Activated naive CD4-positive, alpha-beta T cell treated with anti-CD3 and anti-CD28 coated beads, Interleukin-2, amount 50 U/mL, for 72 hours (primary cell): ENCODE measurements at places on chromosomes 3 and 15.
A peak's percentile ranks its signal among the peaks of the same experiment; 100 is the strongest.

- DNase-seq: no peak
Observed at GRCh38 chr3:54572197-54572895, 355.5 kb downstream of the LRTM1 start.

DNA sequence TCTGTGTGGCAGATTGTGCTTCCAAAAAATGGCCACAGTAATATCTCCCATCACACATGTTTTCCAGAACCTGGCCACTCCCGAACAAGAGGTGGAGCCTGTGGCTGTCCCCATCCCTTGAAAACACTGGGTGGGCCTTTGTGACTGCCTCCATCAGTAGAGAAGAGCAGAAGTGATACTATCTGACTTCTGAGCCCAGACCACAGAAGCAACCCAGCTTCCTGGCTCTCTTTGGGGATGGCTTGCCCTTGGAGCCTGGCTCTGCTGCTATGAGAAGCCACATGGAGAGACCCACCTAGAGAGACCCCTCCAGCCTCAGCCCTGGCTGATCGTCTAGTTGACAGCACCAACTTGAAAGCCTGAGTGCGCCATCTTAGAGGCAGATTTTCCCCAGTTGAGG is 39.8 kb upstream of the CMTM8 start:
- DNase-seq: no peak

DNA sequence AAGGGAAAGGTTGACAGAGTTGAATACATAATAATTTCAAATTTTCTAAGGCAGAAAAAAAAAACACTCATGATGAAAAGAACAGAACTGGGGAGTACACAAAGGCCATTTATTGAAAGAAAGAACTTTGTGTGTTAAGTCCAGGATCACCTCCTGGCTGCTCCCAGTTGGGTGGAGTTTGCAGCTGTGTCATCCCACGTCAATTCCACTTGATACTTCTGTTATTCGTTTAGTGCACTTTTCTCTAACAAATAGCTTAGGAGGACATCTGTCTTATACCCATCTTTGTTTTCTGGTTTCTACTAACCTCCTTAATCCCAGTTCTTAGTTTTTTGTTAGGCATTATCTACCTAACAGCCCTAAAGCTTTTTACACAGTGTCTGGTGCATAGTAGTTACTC is 44.7 kb downstream of the SGO1 start:
- no peak for DNase-seq

GRCh38 chr15:88440021-88440420 is 27.2 kb downstream of the MRPL46 start:
- no peak for DNase-seq

DNA sequence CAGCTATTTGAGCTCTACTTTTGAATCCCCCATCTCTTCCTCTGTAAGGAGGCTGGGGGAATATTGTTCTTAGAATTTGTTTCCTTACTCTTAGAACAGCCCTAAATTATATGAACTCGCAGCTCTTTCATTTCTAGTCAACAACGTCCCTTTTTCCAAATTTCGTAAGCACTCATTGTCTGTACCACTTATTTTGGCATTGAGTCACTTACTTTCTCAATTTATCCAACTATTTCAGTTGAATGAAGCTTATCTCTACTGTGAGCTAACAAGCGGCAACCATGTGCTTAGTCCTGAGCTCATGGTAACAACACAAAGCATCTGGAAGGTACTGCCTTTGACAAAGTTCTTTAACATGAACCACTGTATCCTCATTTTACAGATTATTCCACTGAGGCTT is 191.1 kb downstream of the GREM1 start:
- no peak for DNase-seq

DNA sequence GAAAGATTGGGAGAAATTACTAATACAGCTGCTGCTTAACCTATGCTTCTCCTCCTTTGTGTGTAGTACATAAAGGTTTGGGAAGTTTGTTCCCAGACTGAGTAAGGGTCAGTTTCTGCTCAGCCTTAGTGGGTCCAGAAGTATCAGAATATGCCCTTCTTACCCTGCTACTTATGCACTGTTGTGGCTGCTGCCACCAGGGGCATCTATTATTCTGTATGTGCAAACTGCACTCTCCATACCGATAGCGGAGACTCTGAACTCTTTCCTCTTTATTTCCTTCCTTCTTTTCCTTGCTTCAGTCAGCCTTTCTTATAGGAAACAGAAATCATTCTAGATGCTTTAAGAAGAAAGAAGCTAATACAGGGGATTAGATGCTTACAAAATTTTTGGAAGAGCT is 4.0 kb downstream of the NEDD4 start:
- no peak for DNase-seq

GRCh38 chr15:31905054-31905453 is 125.3 kb upstream of the CHRNA7 start:
- DNase-seq: no peak

DNA sequence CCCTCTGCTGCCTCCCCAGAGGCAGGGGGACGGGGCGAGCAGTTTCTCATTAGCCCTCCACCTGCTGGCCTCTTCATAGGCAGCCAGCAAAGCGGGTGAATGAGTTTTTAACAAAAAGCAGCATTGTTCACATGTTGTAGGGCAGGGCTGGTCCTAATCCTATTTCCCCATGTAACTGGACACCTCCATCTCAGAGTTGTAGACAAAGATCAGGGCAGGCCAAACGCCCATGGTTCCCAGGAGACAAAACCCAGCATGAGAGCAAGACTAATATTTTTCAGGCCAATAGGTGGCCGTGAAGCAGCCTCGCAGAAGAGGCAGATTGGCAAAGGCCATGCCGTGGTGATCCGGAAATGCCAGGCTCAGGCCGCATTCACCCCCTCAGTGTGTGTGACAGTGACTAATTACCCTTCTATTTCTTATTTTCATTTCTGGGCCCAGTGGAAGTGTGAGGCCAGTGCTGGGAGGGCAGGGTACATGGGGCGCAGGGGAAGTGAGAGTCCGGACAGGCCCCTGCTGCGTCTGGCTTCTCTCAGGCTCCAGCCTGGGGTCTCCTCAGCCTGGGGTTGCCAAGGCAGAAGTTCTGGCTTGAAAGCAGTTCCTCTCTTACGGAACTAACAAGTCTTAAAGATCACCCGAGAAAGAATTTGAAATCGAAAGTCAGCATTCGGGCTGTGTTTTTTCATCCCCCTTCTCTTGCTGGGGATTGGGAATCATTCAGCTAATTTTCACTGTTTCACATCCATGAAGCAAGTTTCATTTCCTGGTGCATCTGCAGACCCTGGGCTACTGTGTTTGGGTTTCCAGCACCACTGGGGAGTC is 64.8 kb downstream of the BOC start:
- DNase-seq: no peak

DNA sequence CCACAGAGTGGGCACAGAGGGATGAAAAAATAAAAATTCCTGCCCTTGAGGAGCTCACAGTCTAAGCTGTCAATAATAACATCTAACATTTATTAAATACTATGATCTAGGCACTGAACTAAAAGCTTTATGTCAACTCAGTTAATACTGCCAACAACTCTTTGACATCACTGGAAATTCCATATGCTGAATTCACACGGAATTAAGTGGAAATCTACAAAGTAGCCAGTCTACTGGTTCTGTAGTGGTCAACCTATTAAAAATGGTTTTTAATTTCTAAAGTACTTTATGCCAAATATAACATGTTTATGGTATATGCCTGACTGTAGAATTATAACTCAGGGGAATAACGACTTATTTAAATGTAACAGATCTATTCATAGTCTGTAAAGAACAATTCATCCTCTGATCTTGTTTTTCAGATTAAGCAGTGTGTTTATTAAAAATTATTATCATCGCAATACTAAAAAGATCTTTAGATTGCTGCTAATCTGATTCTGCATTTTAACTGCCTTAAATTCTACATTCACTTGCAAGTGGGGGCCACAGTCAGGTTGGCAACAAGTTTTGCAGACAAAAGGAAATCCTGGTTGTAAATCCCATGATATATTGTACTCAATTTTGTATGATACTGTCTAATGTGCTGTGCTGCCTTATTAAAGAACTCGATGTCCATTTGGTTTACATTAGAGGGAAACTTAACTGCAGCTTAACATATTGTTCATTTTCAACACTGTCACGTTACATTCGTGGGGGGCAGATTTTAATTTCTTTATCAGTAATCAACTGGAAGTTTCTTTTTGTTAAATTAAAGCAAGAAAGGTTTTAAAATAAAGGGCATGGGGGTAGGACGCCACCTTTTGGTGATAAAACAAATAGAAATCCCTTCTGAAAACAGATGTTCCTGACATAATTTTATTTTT is 2.6 kb upstream of the FOXP1 start:
- DNase-seq: no peak

DNA sequence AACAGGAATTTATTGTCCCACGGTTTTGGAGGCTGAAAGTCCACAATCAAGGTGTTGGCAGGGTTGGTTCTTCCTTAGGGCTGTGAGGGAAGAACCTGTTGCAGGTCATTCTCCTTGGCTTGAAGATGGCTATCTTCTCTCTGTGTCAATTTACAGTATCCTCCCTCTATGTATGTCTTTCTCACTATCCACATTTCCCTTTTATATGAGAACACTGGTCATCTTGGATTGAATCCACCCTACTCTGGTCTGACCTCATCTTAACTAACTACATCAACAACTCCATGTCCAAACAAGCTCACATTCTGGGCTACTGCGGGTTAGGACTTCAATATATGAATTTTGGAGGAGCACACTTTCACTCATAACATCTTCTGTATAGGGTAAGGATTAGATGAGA is 61.9 kb downstream of the CLDN1 start:
- no peak for DNase-seq

GRCh38 chr3:71433631-71434030 is 149.9 kb downstream of the FOXP1 start:
- DNase-seq: no peak

- no peak for DNase-seq
Observed at GRCh38 chr3:148054999-148055398, 642.7 kb upstream of the AGTR1 start.

GRCh38 chr3:59429198-59429597 is 379.4 kb upstream of the CFAP20DC start:
- DNase-seq: no peak

- DNase-seq: peak; percentile 47
Observed at GRCh38 chr3:161310649-161311423, 60.5 kb downstream of the SPTSSB start.

DNA sequence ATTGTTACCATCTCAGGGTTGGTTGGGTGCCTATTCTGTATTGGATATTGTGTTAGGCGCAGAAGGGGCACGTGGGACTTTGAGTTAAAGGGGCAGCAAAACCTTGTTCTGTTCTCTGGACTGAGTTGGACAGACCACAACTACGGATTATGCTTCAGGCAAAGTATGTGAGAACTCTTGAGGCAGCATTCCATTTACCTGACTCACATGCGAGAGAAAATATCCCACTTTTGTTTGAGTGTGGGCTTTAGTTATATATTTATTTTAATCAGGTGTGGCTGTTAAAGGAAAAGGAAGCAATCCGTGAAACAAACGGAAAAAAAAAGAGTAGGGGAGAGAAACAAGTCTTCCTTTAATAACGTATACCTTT is 627 bp upstream of the PLS1 start:
- DNase-seq: no peak

GRCh38 chr3:183500981-183501704 is 54.4 kb downstream of the KLHL6 start:
- DNase-seq: no peak

DNA sequence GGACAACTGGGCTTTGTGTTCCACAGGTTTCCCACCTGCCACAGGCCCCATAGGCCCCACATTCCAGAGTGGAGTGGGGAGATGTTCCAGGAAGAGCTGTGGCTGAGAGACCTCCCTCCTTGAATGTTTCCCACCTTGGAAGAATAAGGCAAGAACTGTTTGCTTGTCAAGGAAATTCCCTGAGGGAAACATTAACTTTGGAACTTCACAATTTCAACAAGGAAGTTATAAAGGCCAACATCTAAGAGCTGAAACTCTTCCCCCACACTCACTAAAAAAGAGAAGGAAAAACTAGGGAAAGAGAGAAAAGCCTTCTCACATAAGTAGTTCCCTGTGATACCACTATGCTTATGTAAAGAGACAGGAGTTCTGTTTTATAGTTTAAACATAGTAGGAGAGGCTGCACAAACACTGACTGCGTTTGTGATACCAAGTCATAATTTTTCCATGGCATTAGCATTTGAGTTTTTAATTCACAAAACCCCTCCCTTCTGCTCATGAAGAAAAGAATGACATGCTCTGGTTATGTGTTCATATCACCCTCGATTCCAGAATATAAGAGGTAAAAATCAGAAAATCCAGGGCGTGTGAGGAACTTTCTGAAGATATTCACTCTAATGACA is 39.8 kb upstream of the SPRED1 start:
- DNase-seq: no peak

DNA sequence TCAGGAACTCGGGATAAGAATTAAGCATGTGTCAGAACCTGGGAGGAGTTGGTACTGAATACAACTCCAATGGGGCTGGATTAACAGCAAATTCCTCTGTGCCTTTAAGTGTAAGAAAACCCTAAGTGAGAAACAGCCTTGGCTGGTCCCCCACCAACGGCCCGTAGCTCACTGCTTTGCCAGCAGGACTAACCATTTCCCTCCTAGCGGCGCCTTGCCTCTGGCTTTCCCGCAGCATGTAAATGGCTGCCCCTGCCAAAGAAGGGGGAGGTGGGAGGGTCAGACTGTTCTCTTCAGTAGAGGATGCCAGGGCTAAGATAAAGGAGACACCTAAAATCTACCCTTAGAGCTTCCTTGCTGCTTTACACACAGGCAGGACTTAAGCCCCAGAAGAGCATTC is 51.0 kb upstream of the SH3GL3 start:
- no peak for DNase-seq

- DNase-seq: no peak
Observed at GRCh38 chr15:52673312-52673711, 5.9 kb downstream of the ATOSA start.

GRCh38 chr15:99502661-99503060 is 63.1 kb upstream of the MEF2A start:
- DNase-seq: no peak

DNA sequence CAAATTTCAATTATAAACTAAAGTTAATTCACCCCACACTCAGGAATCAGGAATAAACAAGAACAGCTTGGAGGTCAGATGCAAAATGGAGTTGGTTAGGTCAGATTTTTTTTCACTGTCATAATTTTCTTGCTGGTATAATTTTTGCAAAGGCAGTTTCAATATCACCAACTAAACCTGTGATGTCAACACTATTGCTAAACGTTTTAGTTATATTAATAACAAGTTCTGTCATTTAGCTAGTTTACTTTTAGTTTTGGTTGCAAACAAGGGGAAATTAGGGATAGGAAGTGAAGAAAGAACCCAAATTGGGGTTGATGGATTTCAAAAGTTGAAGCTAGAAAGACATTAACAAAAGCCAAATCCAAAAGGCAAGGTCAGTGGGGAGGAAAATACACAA is 4.6 kb upstream of the CPB1 start:
- DNase-seq: no peak

DNA sequence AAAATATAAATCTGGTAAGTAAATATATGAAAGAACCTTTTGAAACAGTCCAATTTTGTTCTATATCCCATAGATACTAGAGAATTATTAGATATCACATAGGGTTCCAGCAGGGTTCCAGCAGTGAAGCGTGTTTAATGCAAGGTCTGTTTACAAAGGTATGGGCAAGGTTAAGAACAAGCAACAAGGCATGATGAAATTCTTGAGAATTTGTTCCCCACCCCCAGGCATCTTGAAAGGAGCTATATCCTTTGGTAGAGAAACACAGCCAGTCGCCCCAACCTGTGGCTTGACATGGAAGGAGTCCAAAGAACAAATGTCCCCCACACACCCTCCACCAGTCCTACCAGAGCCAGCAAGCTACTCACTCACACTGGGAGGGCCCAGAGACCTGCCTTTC is 18.6 kb upstream of the FNDC3B start:
- no peak for DNase-seq
